ENCODE measurements at places on chromosomes 2 and 18. TPM values are rescaled to one million over a fixed set of nuclear protein-coding genes. Genes with fewer than 3 reads are reported as not detected.

- DNase-seq, result no peak
These were observed 75.9 kb downstream of the VRK2 start for GRCh38 chr2:58122540-58122939.

DNA sequence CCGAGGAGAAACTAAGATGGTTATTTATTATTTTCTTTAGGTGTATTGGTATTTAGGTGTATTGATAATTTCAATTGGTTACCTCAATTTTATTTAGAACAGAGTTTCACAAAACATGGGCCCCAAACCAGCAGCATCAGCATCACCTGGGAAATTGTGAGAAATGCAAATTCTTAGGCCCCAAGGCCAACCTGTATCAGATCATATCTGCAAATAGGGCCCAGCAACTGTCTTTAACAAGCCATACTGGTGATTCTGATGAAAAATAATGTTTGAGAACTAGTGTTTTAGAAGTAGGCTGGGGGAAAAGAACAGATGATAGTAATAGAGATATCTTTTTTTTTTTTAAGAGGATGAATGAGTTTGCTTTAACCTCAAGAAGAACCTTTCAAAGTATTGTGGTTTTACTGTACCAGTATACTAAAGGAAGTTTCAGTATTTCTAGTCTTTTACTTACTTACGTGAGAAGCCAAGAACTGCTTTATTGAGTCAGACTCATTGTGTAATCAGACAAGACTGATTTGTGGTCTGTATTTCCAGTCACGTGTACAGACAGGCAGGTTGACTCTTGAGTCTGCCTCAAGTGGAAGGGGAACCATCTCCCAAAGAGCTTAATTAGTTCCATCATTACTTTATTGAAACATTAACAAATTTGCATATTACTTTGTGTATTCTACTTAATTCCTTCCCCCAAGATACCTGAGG, 60.4 kb upstream of the GAREM1 start:
- no peak for DNase-seq

- DNase-seq, result no peak
These were observed 200.7 kb downstream of the RAD51AP2 start for GRCh38 chr2:17317439-17317976.

GRCh38 chr18:41456831-41457230, 498.2 kb upstream of the PIK3C3 start:
- DNase-seq, result no peak

GRCh38 chr2:62939735-62940491, 110.7 kb upstream of the OTX1 start:
- no peak for DNase-seq

DNA sequence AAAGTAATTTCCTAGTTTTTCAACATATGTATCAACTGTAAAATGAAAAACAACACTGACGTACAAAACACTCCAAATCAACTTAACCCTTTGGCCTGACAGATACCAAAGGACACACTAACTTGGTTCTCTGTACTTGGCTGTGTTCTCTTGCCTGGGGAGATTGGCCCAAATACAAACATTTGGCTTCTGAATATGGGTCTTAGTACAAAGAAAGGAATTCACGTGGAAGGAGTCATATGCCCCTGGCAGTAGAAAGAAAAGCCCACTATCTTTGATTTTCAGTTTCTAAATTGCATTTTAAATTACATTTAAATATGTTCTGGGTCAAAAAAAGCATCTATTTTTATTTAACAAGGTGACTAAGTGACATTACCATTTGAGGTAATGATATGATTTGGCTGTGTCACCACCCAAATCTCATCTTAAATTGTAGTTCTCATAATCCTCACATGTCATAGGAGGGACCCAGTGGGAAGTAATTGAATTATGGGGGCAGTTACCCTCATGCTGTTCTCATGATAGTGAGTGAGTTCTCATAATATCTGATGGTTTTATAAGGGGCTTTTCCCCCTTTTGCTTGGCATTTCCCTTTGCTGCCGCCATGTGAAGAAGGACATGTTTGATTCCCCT, 153.6 kb upstream of the CCDC195 start:
- no peak for DNase-seq

DNA sequence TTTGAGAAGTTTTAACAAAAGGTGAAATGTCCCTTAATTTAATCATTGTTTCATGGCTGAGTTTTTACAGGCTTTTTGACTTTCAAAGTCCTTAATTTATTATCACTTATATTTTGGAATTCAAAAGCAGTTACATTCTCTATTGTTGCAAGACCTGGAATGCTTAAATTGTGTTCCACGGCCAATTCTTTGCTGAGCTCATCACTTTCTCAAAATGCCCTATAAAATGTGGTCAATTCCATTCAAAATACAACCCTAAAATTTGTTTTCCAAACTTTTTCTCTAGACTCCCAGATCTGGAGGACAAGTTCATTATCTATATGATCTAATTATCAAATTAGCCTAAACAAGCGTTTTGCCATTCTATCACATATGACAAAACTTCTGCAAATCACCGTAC, 1051.2 kb downstream of the TDRD15 start:
- no peak for DNase-seq

- no peak for DNase-seq
These were observed 368.4 kb downstream of the MTX2 start for GRCh38 chr2:176637486-176638166.

DNA sequence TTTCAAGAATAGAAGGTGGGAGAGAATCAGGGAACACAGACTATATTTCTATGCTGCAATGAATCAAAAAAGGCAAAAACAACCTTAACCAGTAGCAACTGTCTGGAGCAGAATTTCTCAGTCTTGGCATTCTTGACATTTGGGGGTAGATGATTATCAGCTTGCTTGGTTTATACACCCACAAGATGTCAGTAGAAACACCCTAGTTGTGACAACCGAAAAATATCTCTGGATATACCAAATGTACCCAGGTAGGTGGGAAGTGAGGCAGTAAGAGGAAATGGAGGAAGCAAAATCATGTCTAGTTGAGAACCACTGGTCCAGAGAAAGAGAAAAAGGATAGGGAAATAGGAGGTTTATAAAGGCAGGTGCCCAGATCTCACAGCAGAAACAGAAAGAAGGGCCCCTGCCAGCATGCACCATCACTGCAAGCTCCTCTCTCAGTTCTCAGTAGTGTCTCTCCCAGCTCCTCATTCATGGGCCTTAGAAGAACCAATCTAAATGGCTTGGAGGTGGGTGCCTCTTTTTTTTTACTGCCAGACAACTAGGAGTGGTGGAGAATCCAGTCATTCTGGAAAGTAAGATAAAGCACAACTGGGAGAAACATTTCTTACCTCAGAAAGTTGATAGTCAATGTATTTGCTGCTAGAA, 50.4 kb downstream of the MBD2 start:
- no peak for DNase-seq

- no peak for DNase-seq
These were observed 245.6 kb downstream of the HDAC4 start for GRCh38 chr2:239154971-239155805.

DNA sequence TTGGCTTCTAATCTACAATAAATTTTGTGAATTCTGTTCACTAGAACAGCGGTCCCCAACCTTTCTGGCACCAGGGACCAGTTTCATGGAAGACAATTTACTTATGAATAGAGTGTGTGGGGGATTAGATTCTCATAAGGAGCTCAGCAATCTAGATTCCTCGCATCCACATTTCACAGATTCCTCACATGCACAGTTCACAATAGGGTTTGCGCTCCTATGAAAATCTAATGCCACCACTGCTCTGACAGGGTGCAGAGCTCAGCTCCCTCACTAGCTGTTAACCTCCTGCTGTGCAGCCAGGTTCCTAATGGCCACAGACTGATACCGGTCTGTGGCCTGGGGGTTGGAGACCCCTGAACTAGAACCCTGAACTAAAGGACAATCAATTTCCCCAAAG, 1568.6 kb upstream of the NXPH2 start:
- no peak for DNase-seq

GRCh38 chr2:38497670-38498037, 105.1 kb downstream of the HNRNPLL start:
- no peak for DNase-seq

GRCh38 chr2:217727801-217728200, 275.0 kb downstream of the TNS1 start:
- no peak for DNase-seq

DNA sequence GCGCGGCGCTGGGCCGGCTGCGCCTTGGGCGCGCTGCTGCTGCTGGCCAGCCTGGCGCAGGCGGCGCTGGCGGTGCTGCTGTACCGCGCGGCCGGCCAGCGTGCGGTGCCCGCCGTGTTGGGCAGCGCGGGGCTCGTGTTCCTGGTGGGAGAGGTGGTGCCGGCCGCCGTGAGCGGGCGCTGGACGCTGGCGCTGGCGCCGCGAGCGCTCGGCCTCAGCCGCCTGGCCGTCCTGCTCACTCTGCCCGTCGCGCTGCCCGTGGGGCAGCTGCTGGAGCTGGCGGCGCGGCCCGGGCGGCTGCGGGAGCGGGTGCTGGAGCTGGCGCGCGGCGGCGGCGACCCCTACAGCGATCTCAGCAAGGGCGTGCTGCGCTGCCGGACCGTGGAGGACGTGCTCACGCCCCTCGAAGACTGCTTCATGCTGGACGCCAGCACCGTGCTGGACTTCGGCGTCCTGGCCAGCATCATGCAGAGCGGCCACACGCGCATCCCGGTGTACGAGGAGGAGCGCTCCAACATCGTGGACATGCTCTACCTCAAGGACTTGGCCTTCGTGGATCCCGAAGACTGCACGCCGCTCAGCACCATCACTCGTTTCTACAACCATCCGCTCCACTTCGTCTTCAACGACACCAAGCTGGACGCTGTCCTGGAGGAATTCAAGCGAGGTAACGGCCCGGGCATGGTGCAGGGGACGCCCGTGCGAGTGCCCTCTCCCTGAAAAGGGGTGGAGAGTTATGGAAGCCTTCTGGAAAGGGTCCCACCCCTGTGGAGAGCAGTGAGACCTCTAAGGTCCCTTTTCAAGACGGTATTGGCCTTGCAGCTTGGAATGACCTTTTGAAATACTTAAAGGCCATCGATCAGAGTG, 1.0 kb downstream of the CNNM3 start:
- DNase-seq, result no peak

GRCh38 chr2:63780518-63781155, 61.1 kb upstream of the UGP2 start:
- no peak for DNase-seq

- no peak for DNase-seq
These were observed 31.0 kb downstream of the ABCA12 start for GRCh38 chr2:215107216-215108056.

DNA sequence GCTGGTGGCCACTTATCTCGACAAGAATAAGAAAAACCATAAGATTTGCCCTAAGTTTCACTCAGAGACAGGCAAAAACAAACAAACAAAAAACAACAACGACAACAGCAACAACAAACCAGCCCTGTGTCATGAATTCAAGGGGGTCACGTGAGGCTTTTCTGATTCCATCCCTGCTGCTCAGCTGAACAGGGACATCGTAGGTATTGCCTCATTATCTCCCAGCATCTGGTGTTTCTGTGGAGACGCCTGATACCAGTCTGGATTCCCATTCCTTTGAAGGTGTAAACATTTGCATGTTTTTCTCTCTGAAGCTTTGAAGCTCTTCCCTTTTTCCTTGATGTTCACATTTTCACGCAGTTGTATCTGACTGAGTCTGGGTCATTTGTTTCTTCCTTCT, 117.4 kb downstream of the KCNF1 start:
- no peak for DNase-seq

GRCh38 chr2:64807417-64807816, 153.7 kb upstream of the SERTAD2 start:
- DNase-seq, result no peak

- no peak for DNase-seq
These were observed 235.0 kb downstream of the PMAIP1 start for GRCh38 chr18:60134806-60135205.

DNA sequence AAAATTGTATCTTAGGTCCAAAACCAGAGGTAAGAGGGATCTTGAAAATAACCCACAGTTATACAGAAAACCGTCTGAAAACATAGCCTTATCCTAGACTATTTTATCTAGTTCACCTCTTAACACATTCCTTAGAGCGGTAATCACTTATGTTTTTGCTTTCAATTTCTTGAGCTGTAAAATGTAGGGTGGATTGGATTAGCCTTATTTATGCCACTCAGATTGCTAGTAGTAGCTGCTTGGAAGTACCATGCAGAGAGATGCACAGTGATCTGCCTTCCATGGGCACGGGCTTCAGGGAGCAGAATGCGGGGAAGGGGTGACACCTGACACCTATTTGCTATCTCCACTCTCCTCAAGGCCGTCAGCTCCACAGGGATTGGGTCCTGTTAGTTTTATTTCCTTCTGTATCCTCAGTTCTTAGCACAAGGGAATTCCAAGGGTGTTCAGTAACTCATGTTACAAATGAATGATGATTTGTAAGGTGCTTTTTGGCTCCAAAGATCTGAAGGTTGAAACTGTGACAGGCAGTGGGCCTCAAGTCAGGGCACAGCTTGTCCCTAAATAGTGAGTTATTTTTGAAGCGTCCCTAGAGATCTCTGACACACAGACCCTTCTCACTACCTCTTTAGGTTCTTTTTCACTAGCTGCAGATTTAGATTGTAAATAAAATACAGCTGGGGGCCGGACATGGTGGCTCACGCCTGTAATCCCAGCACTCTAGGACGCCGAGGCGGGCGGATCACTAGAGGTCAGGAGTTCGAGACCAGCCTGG, 64.0 kb upstream of the PMAIP1 start:
- no peak for DNase-seq

DNA sequence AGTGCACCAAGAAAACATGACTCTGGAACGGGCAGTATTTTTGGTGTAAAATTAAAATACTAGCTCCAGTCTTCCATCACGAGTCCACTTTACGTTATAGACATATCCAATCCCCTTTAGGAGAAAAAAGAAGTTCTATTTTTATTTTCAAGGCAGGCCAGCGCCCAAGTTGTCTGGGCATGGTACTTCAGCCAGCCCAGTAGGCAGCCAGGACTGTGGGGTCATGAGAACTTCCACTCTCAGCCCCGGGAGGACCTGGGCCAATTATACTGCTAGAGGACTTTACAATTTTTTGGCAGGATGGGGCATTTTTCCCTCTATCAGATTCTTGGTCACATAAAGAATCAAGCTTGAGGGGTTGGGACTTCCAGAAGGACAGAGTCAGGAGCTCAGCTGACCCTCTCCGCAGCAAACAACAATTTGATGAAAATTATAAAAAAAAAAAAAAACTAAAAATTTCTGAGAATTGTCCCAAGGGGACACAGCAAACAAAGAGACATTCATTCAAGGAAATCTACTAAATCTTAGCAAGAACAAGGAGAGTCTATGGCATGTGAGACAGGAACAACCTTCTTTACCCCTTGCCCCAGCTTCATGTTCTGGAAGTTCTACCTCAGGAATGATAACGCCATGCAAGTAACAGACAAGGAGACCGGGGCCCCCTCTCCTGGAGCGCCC, 37.3 kb upstream of the B3GNT2 start:
- no peak for DNase-seq

The BOLL gene
- polyA plus RNA-seq, result 1.6 TPM

The TRIM54 gene
- 105 TPM for polyA plus RNA-seq

The UGT1A4 gene
- not detected for polyA plus RNA-seq

The CDH20 gene
- polyA plus RNA-seq, result 1.4 TPM

The IL1R2 gene
- not detected for polyA plus RNA-seq

The ZNF385B gene
- 24.5 TPM for polyA plus RNA-seq

The MOB1A gene
- polyA plus RNA-seq, result 41.5 TPM

The NAB1 gene
- polyA plus RNA-seq, result 53.9 TPM

The CNDP1 gene
- polyA plus RNA-seq, result 0.13 TPM

The ZNF532 gene
- polyA plus RNA-seq, result 54.2 TPM

The GATA6 gene
- 0.91 TPM for polyA plus RNA-seq

The LIMS1 gene
- polyA plus RNA-seq, result 34.7 TPM

Measured in forelimb muscle (tissue), 1 donor.